ENCODE measurements at places on chromosomes 5 and 9.

- DNase-seq, result peak; percentile 76
Measured at GRCh38 chr9:85258823-85259370, 482.9 kb downstream of the AGTPBP1 start.

DNA sequence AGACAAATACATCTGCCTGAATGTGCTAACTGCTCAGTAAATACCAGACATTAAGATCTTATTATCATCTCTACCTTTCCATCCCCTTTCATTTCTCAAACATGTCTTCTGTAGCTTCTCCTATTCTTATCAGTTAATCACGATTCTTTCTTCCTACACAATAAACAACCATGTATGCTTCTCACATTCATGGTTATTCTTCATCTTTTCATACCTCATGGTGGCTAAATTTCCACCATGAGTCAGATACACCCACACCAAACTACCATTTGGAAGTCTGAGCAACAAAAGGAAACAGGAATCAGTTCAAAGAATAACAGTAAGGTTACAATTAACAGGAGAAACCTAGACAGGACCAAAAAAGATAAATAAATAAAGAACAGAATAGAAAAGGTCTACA is 7.7 kb downstream of the ZNF622 start:
- no peak for DNase-seq

- DNase-seq, result peak; percentile 55
Measured at GRCh38 chr5:178077751-178078150, 35.6 kb upstream of the N4BP3 start.

- no peak for DNase-seq
Measured at GRCh38 chr9:4833781-4834560, 41.2 kb downstream of the RCL1 start.

DNA sequence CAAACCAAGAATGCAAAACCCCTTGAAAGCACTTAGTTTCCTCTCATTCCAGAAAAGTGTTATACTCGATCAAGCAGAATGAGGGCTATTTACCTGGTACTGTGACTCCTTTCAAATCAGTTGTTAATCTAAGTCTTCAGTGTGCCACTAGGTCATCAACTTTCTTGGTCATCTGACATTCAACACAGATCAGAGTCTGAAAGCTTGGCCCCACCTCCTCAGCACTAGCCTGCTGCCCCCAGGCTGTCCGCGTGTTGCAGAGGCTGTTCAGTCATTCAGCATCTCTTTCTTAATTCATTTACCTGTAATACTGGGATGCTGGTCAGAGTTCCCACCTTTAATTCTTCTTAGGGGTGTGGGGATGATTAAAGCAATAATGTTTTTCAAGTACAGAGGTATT is 28.5 kb downstream of the ENC1 start:
- DNase-seq, result no peak

DNA sequence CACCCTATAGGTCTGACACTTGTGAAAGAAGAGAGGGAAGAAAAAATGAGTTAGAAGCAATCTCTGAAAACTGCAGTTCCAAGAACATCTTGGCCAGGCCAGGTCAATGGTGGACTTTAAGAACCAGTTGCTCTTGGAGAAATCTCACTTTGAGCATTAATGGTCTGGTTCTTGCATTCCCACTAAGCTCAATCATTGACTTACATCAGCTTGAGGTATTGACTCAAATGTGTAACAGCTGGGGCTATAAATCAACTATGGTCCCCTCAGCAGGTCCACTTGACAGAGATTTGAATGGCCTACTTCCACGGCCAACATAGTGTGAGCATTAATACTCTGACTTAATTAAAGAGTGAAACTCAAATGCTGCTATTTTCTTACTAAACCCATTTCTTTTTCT is 357.8 kb upstream of the RGMB start:
- DNase-seq, result no peak

GRCh38 chr5:114360816-114361723 is 800 bp upstream of the KCNN2 start:
- DNase-seq, result peak; percentile 92

DNA sequence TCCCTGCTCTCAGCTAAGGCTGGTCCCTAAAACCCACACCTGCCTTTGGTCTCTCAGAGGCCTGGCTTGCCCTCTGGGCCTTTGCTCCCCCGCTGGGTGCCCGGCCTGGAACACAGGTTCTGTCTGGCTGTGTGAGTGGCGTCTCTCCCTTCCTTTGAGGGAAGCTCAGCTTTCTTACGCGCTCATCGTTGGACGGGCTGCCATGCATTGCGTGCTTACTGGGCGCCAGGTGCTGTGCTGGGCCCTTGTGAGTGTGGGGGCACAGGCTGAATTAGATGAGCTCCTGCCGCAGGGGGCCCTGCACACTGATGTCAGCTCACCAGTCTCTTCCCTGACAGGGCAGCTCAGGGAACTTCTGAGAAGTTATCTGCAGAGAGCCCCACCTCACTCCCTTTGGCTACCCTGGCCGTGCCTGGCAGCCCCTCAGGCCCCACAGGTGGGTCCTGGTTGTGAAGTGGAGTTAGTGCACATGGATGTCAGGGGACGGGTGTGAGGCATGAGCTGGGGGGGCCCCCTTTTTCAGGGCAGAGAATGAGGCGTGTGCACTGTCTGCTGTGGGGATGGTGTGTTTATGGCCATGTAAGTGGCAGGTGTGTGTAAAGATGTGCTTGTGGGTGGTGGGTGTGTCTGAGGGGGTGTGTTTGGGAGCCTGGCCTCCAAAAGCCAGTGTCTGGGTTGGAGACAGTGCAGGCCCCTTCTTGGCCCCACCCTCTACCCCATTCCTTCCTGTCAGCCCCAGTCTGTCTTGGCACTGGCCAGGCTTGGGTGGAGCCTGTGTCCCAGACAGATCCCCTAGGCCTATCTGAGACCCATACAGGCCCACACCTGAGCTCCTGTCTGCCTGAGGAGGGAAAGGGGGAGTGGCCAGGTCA is 7.5 kb upstream of the RMND5B start:
- DNase-seq, result no peak

DNA sequence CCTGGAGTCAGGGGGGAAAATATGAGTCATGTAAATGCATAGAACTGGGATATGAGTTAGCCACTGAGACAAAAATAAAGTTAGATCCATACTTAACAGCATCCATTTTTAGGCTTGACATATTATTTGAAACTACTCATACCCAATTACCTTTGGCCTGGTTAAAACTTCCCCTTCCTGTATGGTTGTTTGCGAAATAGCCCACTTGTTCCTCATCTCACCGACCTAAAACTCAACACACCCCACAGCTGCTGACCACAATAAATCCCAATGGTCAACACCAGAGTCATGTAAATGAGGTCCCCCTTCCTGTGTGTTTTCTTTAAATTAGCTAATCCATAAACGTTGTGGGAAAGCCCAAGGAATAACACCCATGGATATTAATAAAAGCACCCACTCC is 55.2 kb upstream of the TMEM215 start:
- DNase-seq, result no peak

DNA sequence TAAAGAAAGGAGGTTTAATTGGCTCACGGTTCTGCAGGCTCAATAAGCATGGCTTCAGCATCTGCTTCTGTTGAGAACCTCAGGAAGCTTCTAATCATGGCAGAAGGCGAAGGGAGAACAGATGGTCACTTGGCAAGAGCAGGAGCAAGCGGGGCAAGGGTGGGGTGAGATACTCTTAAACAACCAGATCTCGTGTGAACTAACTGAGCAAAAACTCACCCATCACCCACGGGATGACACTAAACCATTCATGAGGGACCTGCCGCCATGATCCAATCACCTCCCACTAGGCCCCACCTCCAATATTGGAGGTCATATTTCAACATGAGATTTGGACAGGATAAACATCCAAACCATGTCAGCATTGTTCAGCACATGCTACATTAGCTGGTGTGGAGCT is 89.1 kb upstream of the HAND1 start:
- no peak for DNase-seq

DNA sequence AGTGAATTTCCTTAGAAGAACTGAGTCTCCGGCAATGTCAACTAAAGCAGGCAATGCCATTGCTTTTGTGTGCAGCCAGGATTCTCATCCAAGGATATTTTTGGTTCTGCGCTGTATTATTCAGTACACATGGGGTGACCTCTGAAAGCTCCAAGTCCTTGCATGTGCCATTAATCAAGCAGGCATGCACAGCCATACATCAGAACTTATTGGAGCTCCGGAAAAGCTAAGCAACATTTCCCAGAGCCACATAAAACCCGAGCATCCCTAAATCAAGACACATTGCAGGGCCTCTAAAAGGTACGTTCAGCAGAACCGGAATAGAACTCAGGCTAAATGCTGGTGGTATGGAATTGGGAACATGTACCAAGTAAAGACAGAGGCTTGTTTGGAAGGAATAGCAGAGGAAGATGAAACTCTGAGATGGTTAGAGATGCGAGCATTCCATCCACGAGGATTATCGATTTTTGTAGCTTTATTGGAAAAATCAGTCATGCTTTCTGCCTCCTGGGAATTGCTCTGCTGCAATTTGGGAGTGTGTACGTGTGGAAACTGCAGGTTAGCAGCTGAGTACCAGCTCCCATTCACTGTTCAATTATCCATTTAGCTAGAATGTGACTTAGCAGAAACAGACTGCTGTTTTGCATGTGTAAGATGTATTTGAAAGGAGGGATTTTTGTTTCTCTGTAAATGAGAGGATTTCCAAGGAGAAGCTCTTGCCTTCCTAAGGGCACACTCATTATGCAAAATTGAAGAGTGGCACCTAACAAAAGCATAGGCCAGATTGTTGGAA is 143.7 kb upstream of the WWC1 start:
- DNase-seq, result no peak
